ENCODE measurements at places on chromosomes 7 and 10. TPM values are rescaled to one million over a fixed set of nuclear protein-coding genes. Genes with fewer than 3 reads are reported as not detected.
A peak's percentile ranks its signal among the peaks of the same experiment; 100 is the strongest.

Gene POM121L12
- total RNA-seq: not detected

GRCh38 chr7:112015146-112015545, 191.1 kb downstream of the DOCK4 start:
- H3K4me3 ChIP-seq: no peak overlapping the region
- H3K4me1 ChIP-seq: no peaks in the 10 kb centered on the region
- no peak overlapping the region for H3K27ac ChIP-seq

Gene EEPD1
- total RNA-seq: 0.45 TPM

DNA sequence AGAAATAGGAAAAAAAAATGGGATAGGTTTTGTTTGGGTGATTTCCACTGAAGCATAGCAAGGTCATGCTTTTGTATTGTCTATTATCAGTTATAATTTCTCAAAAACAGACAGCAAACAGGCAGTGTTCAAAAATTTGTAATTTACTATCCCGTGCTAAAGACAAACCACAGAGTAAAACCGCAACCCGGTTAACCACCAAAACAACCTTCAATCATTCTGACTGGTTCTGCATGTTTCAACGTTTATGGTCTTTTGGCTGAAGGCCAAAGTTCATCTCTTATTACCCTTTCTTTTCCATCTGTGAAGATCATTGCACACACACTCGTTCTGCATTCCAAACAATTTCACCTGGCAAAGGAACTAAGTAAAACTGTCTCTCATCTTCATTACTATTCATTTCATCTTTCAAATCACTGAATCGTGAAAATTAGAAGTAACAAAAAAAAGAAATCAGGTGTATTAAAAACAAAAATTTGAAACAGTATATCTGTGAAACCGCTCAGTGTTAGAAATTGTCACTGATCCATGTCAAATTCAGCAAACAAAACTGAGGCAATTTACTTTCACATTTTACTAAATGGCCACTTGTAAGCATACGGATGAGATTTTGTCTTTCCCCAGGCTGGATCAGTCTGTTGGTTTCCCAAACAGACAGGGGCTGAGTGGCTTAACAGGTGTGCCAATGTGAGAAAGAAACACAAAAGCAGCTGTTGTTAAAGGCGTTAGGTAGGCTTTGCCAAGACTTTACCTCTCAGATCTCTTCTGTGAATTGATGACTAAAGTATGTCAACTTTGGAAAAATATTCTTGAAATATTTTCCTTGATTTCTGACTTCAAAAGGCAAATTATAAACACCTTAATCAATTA, 539.6 kb downstream of the CNTNAP2 start:
- H3K4me3 ChIP-seq: no peak overlapping the region
- no peak for DNase-seq
- no peak overlapping the region for H3K27ac ChIP-seq
- no peaks in the 10 kb centered on the region for H3K36me3 ChIP-seq

GRCh38 chr7:151080067-151080521, 515 bp downstream of the FASTK start:
- peak overlapping the region; percentile 78 for H3K4me3 ChIP-seq
- H3K27me3 ChIP-seq: no peaks in the 10 kb centered on the region
- H3K4me1 ChIP-seq: peaks cover 38% of the 10 kb centered on the region
- DNase-seq: no peak
- H3K27ac ChIP-seq: peak overlapping the region; percentile 78

DNA sequence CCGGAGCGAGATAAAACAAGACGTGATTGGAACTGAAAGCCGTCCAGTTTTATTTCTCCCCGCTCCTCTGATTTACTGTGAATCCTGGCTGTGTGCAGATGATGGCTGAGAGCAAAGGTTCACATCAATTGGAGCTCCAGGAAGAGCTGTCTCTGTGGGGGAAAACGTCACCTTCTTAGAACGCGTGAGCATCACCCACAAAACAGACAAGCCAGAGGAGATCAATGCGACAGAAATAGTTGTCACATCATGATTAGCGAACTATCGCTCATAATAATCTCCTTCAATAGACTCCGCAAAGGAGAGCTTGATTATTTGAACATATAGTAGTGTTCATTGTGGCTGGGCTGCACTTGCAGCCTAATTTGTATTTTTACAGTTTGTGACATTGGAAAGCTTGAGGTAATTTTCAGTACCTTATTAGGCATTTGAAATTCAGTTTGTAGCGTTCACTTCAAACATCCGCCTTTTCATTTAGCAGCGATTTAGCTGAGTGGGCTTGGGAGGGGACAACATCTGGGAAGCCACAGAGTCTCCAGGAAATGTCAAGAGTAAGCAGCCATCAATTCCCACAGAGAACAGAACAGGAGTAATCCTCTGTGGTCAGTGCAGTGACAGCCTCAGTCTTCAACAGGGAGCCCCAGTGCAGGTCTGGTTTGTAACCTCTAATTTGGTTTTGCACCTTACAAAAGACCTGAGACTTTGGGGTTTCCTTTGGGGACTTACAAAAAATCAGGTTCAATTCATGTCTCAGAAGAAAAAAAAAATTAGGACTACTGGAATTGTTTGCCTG, 276.8 kb upstream of the PFKP start:
- H3K4me3 ChIP-seq: no peak overlapping the region
- no peak for DNase-seq
- H3K27me3 ChIP-seq: no peaks in the 10 kb centered on the region
- no peaks in the 10 kb centered on the region for H3K4me1 ChIP-seq
- no peak overlapping the region for H3K27ac ChIP-seq
- no peaks in the 10 kb centered on the region for H3K36me3 ChIP-seq

Gene CEP55
- 0.85 TPM for total RNA-seq

Gene TMEM213
- not detected for total RNA-seq
